ENCODE measurements at places on chromosomes 2 and 18.

- no peak for DNase-seq
Measured at GRCh38 chr2:187274146-187274545, 173.9 kb downstream of the CALCRL start.

DNA sequence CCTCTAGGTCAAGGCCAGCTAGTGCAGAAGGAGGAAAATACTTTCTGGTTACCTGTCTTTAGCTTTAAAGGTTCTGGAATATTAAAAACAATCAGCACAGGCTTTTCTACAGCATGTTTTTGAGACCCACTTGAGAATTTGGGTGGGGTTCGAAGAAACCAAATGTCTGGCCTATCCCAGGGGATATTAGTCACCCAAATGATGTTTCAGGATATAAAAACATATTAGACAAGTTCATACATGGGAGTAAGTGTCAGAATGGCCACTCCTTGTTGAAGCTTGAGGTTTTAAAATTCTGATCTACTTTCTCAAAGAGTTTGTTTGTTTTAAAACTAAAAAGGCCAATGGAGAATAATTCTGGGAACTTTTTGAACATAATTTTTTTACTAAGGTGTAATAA lies 158.6 kb upstream of the DLX2 start:
- DNase-seq = no peak

DNA sequence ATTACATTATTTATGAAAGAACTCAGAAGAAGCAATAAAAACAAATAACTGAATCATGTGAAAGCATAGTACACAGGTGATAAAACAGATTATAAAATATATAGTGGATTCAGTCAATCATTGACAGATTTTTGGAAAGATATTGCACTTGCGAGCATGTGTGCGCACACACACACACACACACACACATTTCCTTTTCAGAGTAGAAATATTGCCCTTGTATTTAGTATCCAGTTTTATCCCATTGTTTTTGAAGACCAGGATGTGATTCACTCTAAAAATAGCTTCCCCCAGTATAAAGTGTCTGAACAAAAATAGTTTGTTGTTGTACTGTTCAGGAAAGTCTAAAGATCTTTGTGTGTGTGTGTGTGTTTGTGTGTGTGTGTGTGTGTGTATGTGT lies 145.5 kb downstream of the CALCRL start:
- no peak for DNase-seq

GRCh38 chr18:35110059-35110458 lies 68.8 kb downstream of the MAPRE2 start:
- DNase-seq = no peak

- DNase-seq = no peak
Measured at GRCh38 chr2:44061469-44061868, 65.7 kb upstream of the LRPPRC start.

DNA sequence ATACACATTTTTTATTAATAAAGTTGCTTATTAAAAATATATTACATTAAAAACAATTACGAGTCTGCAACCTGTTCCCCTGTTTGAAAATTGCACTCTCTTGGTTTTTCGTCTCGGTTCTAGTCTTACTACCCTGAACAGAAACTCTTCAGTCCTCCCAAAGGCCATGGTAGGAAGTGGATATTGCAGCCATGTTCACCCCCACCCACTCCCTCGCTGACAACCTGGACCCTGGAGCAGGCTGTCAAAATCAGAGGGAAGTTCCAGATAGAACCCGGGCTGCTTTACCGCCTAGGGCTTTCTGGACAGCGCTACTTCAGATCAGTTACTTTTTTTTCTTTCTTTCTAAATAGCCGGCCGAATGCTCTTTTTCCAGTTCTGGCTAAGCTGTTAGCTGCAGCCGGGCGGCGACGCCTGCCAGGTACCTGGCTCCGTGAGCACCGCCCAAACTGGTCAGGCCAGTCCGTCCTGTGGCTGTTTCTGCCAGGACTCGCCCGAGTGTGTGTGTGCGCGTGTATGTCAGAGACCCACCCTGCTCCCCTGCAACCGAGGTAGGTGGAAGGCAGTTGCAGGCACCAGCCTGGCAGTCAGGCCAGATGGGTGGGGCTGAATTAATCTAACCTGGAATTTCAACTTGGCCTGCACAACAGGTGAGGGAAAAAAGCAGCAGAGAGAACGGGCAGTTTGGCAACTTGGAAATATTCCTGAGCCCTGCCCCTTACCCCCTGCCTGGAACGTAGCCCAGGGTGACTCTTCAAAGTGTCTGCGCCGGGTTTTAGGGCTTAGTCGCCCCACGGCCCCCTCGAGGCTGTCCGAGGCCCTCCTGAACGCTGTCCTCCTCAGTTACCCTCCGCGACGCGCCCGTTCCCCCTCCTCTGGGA lies 1.1 kb upstream of the TET3 start:
- DNase-seq = no peak

DNA sequence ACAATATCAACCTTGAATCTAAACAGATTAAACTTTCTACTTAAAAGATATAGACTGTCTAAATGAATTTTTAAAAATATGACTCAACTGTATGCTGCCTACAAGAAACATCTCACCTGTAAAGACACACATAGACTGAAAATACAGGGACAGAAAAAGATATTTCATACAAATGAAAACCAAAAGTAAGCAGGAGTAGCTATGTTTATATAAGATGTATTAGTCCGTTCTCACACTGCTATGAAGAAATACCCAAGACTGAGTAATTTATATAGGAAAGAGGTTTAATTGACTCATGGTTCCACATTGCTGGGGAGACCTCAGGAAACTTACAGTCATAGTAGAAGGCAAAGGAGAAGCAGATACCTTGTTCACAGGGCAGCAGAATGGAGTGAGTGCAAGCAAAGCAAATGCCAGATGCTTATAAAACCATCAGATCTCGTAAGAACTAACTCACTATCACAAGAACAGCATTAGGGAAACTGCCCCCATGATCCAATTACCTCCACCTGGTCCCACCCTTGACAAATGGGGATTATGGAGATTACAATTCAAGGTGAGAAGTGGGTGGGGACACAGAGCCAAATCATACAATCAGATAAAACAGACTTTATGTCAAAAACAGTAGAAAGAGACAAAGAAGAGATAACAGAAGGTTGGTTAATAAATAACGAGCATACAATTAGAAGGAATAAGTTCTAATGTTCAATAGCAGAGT lies 214.4 kb upstream of the SLC39A10 start:
- DNase-seq = peak; percentile 9

DNA sequence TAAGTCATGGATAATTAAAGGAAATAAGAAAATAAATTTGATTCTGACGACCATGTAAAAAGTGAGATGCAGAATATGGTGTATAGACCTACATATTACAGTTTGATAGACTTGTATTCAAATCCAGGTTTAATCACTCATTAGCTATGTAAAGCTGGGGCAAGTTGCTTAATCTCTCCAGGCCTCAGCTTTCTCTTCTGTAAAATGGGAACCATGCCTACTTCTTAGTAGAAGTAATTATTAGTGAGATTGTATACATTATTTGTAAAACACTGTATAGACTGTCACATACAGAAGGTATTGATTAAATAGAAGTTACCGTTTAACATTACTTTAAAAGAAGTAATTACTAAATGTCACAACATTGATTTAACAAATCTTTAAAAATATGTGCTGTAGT lies 392.2 kb downstream of the STK39 start:
- no peak for DNase-seq

DNA sequence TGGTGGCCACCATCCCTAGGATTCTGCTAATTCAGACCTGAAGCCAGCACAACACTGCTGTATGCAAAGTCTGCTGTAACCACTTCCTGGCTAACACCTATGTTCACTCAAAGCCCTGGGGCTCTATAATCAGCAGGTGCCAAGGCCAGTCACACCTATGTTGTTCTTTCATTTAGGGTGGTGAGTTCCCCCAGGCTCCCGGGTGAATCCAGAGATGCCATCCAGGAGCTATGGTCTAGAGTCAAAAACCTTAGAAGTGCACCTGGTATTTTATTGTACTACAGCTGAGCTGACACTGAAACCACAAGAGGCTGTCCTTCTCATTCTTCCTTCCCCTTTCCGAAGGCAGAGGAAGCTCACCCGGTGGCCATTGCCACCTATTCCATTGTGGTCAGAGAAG lies 46.2 kb upstream of the CCDC141 start:
- no peak for DNase-seq

GRCh38 chr2:98928242-98928641 lies 7.8 kb downstream of the CRACDL start:
- no peak for DNase-seq

GRCh38 chr2:160332318-160332717 lies 132.2 kb upstream of the ITGB6 start:
- peak; percentile 55 for DNase-seq

- peak; percentile 46 for DNase-seq
Measured at GRCh38 chr18:1663879-1664705, 759.4 kb downstream of the ADCYAP1 start.

DNA sequence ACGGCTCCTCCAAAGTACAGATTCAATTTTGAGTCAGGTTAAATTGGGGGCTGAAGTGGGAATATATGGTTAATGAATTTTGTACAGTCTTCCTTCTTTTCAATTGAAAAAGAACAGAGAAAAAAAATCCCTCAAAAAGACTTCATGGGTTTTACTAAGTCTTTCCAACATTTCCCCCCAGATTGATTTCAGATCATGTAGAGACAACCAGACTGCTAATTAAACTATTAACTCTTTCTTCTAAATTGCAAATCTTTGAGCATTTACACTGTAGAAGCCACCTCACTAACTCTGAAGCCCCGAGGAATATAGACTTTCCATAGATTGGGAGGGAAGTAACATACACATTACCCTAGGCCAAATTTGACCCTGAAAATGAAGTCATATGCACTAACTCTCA lies 771.0 kb downstream of the NRXN1 start:
- DNase-seq = no peak

GRCh38 chr18:34796035-34796657 lies 86.0 kb downstream of the DTNA start:
- DNase-seq = no peak

DNA sequence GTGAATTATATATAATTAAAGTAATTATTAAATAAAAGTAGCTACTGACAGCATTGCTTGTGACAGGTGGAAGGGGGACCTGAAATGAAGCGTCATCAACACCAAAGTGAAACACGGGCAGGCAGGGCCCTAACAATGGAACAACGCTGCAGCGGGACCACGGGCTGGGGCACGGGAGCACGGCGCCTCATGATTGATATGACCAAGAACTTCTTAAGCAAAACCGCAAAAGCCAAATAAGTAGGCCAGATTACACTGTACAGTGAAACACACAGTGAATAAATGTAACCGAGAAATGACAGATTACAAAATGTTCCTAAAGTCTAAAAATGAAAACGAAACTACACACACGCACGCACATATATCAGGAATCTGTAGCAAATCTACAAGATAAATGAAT lies 81.4 kb downstream of the SNTG2 start:
- DNase-seq = peak; percentile 32

- no peak for DNase-seq
Measured at GRCh38 chr18:48335829-48336228, 73.4 kb downstream of the ZBTB7C start.

GRCh38 chr2:120344976-120345581 lies 857 bp upstream of the INHBB start:
- DNase-seq = peak; percentile 14

- no peak for DNase-seq
Measured at GRCh38 chr2:168079236-168079635, 168.2 kb downstream of the STK39 start.

- DNase-seq = no peak
Measured at GRCh38 chr18:63379639-63379962, 12.6 kb upstream of the KDSR start.

DNA sequence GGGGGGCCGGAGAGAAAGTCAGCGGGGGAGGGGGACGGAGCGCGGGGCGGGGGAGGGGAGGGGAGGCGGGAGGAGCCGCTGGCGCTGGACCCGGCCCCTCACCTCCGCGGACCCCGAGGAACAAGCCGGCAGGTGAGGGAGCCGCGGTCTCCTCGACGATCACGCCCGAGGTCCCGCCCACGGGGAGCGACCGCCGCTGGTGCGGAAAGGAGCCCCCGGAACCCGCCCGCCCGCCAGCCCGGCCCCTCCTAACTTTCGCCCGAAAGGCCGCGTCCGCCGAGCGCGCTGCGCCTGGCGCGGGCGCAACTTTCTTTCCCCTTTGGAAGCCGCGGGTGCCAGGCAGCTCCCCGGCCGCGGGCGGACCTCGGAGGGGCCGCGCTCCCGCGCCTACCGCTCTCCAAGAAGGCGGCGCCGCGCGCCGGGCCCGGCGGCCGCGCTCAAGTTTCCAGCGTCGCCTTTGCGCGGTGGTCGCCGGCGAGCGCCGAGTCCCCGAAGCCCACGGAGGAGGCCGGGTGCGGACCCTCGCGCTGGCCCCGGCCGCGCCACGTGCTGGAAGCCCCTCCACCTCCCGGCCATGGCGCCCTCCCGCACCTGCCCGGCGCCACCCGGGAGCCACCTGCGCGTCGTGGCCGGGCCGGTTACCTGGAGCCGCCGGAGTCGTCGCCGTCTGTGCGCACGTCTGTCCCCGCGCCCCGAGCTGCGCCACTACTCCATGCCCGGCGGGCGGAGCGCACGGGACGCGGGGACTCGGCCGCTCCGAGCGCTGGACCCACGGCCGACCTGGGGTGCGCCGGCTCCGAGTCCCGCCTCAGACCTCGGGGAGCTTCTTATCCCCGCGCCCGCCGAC lies at the start of gene ALKAL2:
Gene ALKAL2 (minus strand): TSS at position 181 of the 847 bp plus-strand sequence. CDS start 256 bp downstream, outside the sequence.
- DNase-seq = no peak

DNA sequence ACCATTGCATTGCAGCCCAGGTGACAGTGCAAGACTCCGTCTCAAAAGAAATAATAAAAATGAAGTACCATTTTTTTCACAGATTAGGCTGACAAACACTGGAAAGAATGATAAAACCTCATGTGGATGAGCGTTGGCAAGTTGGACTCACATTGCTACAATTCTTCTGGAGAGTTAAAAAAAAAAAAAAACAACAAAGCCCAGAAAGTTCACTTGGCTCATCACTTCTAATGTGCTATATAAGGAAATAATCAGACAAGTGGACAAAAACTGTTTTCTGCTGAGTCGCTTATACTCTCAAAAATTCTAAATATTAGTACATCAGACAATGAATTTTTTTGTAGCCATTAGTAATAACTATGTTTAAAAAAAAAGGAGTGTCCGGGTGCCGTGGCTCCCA lies 38.4 kb downstream of the PKP4 start:
- DNase-seq = no peak

- no peak for DNase-seq
Measured at GRCh38 chr2:204966245-204966644, 421.0 kb downstream of the PARD3B start.

DNA sequence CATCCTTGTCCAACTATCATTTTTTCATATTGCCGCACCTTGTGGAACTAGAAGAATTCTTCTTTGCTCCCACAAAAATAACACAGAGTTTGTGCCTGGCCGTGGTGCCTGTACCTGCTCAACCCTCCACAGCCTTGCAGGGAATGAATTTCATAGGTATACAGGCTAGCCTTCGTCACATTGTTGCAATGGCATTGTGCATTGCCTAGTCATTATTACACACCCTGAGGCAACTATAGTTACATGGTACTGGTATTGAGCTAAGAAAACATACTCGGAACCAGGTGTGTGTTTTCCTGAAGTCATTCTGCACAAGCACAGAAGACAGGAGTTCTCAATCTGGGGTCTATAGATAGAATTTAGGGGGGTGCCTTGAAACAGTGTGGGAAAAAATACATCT lies 188.0 kb upstream of the CTAGE1 start:
- no peak for DNase-seq
